ENCODE measurements at places on chromosomes 3 and 15.

- DNase-seq, result no peak
These were observed 347.2 kb upstream of the TPRG1 start for GRCh38 chr3:188824566-188824965.

DNA sequence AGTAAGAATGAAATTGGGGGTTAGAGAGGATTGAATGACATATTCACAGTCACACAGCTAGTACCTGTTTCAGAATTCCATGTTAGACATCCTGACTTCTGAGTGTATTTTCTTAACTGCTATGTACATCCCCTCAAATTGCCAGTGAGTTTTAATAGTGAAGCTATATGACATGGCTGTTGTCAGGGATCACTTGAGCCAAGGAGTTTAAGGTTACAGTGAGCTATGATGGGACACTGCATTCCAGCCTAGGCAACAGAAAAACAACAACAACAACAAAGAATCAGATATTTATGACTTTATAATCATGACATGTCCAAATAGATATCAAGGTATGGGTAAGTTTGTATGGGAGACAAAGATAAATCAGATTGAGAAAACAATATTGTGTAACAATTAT is 16.6 kb downstream of the PARP15 start:
- no peak for DNase-seq

GRCh38 chr3:72153477-72154314 is 368.7 kb upstream of the PROK2 start:
- DNase-seq, result no peak

GRCh38 chr3:19945969-19946831 is 697 bp upstream of the RAB5A start:
- DNase-seq, result no peak

DNA sequence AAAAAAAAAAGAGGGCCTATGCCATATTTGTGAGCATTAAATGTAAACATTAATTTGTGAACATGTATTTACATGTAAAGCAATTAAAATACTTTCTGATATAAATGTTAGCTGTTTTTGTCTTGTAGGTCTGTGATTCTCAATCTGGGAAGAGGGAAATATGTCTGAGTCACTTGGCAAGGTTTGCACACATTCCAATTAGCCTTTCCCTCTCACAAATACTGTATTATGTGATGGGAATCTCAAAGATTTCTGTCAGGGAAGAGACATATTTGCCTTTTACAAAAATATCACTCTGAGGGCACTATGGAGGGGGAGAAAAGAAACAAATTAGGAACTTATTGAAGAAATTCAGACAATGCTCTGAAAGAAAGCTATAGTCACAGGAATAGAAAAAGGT is 483.6 kb downstream of the GBE1 start:
- DNase-seq, result no peak

GRCh38 chr3:107824822-107825371 is 265.9 kb downstream of the CD47 start:
- no peak for DNase-seq

GRCh38 chr3:184373422-184373821 is 4.6 kb downstream of the THPO start:
- DNase-seq, result no peak

DNA sequence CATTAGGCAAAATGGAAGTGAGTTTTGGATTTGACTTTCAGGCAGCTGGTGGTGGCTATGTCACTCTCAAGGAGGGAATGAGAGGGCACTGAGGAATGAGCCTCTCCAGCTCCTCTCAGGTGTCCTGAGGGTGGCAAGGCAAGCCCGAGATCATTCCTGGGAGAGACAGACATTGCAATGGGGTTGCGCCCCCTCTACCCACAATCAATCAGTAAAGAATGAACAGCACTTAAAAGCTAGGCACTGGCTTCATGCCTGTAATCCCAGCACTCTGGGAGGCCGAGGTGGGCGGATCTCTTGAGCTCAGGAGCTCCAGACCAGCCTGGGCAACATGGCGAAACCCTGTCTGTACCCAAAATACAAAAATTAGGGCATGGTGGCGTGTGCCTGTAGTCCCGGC is 14.1 kb upstream of the SHF start:
- DNase-seq, result no peak

- DNase-seq, result no peak
These were observed 125.2 kb upstream of the PROK2 start for GRCh38 chr3:71910108-71910507.

DNA sequence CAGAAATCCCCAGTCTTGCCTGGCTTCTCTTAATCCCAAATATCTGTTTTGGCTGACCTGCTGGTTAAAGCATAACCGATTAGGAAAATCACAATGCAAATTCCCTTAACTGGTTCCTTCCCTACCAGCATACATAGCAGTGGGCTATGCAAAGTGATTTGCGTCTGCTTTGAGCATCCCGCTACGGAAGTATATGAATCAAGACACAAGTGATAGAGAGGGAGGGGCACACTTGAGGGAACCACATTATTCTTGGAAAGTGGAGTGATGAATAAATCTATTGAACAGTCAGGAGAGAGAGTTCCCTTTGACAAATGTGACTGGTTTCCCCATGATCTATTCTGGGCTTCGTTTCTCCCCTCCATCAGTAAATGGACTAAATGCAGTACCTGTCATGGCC is 119.6 kb upstream of the C15orf61 start:
- DNase-seq, result no peak

- no peak for DNase-seq
These were observed 284.6 kb upstream of the RARB start for GRCh38 chr3:25143356-25144025.

DNA sequence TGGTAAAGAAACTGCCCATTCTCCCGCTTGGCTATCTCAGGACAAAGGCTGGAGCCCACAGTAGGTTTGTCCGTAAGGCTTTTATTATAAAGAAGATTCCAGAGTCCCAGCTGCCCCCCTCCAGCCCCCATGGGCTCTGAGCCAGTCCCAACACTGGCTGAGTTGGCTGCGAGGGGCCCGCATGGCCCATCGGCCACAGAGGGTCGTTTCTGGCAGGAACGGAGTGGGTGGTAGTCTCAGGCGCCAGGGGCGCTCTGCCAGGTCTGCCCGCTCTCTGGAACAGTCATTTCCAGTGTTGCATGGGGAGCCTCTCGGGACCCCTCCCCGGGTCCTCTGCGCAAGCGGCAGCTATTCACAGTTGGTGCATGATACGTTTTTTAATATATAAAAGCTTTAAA is 12.2 kb downstream of the H1-8 start:
- DNase-seq, result no peak

GRCh38 chr3:10226293-10226692 is 22.0 kb upstream of the TATDN2 start:
- DNase-seq, result no peak
